ENCODE measurements at places on chromosomes 7 and 10. TPM values are rescaled to one million over a fixed set of nuclear protein-coding genes. Genes with fewer than 3 reads are reported as not detected.

Gene EPHB6
- 10.5 TPM for total RNA-seq

DNA sequence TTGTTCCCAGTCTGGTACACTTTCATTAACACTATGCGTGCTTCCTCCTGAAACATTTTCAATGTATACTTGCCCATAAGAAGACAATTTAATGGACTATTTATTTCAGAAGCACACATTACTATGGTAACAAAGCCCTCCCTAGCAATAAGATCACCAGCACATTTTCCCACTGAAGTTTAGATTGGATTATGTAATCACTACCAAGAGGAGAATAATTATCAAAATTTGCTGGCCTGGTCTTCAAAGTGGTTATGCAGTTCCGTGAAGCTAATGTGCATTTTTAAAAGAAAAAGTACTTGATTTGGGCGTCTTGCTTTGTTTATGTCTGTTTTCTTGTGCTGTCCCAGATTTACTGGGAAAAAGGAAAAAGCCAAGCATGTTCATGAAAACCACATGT is 61.9 kb downstream of the AP3M1 start:
- no peak for DNase-seq

Gene CRHR2
- not detected for total RNA-seq

Gene FAM131B
- not detected for total RNA-seq

Gene FBXL13
- total RNA-seq = 0.93 TPM

Gene COX15
- total RNA-seq = 33.2 TPM

GRCh38 chr7:113071465-113071864 is 15.2 kb downstream of the GPR85 start:
- no peak for DNase-seq

DNA sequence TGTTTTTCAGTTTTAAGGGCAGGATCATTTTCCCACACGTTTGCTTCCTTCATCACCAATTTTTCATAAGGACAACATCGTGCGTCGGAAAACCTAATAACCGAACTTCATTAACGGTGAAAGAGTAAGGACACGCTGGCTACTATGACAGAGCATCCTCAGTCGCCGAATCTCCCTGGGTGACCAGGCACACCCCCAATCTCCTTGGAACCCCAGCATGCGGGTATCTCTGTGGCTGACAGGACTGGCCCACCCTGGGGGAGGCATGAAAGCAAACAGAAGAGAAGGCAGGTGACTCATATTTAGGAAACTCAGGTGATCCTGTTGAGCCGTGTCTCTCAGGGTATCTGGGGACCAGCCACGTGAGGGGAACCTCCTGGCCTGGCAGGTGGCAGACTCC is 134.2 kb downstream of the DIP2C start:
- DNase-seq = no peak

Gene LDB1
- 103 TPM for total RNA-seq

GRCh38 chr10:121078672-121079102 is 227.5 kb downstream of the WDR11 start:
- DNase-seq = no peak

DNA sequence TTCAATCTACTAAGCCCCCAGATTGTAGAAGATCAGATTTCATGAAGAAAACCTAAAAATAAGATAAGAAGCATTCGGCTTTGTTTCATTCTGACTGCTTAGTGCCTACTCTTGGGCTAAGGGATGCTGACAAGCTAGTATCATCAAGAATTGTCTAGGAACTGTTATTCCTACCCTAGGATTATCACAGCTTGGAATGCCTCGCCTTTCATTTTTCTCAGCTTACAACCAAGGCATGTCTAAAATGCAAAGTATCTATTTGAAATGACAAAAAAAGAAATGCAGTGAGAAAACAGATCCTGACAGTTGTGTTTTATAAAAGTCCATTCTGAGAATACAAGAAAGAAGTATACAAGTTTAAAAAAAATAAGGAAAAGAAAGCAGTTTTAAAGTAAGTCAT is 441.0 kb downstream of the KCNMA1 start:
- DNase-seq = no peak

Gene VWDE
- total RNA-seq = 1.3 TPM

DNA sequence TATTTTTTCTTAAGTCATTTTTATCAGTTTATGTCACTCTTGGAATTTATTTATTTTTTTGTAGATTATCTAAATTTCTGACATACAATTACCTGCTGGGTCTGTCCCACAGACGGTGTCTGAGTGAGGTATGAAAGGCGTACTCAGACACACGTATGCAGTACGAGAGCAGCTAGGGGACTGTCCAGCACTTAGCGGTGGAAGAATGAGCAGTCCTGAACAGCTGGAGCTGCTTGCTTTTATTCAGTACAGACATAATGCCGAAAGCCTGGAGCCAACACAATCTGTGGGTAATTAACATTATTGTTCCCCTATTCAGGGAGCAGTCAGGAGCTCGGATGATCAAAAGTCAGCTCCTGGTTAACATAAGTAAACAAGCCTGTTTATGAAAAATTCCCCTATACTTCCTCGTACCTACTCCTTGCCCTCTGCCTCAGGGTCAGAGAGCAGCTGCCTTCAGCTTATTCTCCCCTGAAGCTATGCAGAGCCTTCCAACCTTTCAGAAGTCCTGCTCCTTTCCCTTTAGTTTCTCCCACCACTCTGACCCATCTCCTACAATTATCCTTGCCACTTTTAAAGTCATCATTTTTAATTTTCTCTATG is 488.0 kb upstream of the POM121L12 start:
- no peak for DNase-seq

Gene OPN1SW
- not detected for total RNA-seq

Gene GPR158
- not detected for total RNA-seq

DNA sequence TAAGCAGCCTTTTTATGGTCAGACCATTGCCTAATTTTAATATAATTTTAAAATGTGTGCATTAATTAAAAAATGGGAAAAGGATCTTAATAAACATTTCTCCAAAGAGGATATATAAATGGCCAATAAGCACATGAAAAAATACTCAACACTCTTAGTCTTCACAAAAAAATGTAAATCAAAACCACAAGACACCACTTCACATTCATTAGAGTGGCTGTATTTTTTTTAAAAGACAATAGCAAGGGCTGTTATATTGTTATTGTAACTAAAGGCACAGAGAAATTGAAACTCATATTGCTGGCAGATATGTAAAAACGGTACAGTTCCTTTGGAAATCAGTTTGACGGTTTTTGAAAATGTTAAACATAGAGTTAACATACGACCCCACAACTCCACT is 3.2 kb upstream of the CROT start:
- DNase-seq = no peak

DNA sequence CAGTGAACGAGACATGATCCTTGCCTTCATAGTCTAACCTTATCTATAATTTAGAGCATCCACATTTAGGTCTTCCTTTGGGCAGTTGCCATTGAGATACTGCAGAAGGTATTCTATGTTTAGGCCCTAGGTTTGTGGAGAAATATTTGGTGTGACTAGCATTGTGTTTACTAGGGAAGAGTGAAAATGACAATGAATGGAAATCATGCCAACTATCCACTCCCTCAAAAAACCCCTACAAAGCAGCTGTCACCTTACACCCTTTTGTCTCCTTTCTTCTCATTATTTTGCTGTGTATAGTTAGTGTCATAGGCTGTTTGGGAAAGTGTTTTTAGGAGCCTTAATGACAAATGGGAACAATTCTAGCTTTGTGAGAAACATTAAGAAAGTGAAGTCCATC is 3.2 kb downstream of the CCNJ start:
- no peak for DNase-seq

DNA sequence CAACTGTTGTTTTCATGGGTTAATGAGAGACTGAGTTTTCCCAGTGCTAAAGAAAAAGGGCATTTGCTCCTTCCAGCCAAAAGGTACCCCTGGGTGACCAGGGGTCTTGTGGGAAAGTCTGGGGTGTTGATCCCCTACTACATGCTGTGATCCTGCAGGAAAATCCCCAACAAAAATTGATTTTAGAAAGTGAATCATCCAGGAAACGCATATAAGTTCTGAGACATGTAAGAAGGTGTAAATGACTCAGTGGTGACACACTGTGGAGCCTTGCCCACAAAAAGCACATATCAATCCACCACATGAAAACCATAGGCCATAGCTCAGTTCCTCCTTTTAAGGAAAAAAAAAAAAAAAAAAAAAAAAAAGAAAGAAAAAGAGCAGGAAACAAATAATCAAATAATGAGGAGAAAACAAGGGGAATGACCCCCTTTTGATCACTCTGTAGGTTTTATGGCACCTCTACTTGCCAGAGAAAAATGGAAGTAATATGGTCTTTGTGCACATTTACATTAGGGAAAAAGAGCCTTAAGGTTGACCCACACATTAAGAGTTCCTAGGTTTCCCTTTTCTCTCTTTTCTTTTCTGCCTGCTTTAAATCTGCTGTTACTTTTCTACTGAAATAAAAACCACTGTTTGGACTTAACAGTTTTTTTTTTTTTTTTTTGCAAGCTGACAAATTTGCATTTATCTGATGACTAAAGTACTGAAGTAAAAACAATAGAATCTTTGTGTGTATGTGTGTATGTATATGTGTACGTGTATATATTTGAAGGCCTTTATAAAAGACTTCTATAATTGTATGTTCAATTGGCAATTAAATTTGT is 386.0 kb downstream of the KIF20B start:
- no peak for DNase-seq

- no peak for DNase-seq
Measured at GRCh38 chr10:124303662-124304418, 114.9 kb downstream of the OAT start.

- DNase-seq = no peak
Measured at GRCh38 chr7:141990011-141990725, 5.5 kb upstream of the MGAM start.

GRCh38 chr7:66176914-66177313 is 28.2 kb upstream of the TPST1 start:
- DNase-seq = no peak

DNA sequence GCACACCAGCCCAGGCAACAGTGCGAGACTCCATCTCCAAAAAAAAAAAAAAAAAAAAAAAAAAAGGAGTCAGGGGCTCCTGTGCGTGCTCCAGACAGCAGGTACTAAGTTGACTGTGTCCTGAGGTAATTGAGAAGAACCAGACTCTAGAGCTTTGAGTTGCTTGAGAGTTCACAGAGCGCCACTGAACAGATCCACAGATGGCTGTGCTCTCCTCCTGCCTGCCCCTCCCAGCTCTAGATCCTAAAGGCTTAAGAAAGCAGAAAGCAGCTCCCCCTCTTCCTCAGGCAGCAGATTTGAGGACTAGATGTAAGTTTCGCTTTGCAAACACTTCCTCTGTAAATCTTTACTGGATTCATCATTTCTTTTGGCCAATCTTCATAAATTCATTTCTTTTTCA is 38.7 kb downstream of the SHH start:
- no peak for DNase-seq

Gene ACTL6B
- total RNA-seq = not detected

DNA sequence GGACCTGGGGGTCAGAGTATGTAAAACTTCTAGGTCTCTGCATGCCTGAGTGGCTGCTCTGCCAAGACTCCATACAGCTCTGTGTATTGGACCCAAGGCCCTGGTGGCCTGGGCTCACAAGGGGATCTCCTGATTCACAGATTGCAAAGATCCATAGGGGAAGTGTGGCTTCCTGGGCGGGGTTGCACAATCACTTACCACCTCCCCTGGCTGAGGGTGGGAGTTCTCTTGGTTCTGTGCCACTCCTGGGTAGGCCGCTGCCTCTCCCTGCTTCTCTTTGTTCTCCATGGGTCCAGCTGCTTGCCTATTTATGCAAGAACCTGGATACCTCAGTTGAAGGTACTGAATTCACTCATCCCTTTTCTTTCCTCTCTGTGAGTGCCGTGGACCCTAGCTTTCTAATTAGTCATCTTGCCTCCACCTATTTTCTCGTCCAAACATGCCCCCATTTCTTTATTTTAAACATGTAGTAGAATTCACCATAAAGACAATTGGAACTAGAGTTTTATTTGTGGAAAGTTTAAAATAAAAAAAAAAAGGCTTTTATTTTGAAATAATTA is 18.5 kb upstream of the AGR3 start:
- no peak for DNase-seq

DNA sequence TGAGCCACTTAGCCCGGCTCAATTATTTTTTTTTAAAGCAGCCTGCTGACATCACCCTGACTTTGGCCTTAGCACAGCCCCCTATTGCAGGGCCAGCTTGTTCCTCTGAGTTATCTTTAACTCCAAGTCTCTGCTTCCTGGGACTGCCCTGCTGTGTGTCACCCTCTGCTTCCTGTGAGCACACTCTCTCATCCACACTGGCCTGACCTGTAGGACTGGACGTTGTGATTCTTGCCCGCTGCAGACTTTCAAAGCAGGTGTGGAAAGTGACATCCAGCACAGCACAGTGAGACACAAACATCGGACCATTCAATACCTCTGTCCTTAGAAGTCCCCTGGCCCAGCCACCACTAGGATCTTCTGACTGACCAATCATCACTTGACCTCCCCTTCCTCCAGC is 26.4 kb upstream of the HSPA12A start:
- DNase-seq = no peak

DNA sequence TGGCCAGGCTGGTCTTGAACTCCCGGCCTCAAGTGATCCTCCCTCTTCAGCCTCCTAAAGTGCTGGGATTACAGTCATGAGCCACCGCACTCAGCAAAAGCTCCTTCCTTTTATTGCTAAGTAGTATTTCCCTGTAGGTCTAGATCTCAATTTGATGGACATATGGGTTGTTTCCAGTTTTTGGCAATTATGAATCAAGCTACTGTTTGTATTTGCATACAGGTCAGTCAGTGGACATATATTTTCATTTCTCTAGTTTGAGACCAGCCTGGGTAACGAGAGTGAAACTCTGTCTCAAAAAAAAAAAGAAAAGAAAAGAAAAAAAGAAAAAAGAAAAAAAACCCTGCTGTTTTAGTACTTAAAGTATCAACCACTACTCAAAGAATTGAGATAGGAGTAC is 6.4 kb upstream of the PRKRIP1 start:
- DNase-seq = no peak

DNA sequence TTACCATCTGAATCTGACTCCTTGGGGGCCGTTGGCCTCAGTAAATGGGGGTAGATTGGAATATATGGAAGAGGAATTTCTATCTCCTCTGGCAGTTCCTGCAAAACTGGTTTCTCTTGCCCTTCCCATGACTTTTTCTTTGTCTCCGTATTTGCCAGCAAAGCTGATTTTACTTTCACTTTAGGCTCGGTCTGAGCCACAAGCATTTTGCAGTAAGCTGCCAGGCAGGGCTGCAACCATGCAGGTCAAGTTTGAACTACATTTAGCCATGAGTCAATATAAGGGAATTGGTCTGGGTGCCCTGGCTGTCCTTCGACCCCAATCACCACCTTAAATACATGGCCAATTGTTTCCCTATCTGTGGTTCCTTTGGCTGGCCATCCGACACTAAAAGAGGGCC is 104.3 kb downstream of the TRIM24 start:
- DNase-seq = no peak

DNA sequence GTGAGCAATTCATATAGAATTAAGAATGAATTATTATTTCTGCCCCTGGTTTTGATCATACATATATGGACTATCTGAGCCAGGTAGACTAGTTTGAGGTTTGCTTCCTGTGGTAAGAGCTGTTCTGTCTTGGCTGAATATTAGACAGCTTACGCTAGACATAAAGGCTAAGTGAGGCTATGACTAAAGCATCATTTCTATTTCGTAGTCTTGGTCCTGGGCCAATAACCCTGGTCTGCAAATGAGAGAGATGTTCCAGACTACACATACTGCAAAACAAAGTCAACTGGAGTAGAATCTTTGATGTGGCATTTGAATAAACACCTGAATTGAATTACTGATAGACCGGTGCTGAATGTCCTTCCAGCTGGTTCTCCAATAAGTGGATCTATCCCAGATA is 40.8 kb upstream of the CACNB2 start:
- DNase-seq = no peak

Gene PLEKHA1
- total RNA-seq = 87.2 TPM

All from naive thymus-derived CD4-positive, alpha-beta T cell (primary cell).